Activated gamma-delta T cell (primary cell): ENCODE measurements at places on chromosomes 7 and 10.

DNA sequence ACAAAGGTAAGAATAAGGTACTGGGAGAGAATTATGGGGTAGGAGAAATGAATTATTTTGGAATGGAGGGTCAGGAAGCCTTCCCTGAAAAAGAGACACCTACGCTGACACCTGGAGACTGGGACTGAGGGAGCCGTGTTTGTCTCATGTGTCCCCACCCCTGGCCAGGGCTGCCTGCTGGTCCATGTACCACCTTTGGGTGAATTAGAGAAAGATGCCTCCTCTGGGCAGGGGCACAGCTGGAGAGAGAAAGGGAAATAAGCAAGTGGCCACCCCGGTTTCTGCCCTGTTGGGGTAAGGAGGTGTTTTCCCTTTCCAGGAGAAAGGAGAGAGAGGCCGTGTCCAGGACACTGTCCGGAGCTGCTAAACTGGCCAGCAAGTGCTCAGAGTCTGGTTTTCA lies 21.8 kb downstream of the UBTD1 start:
- no peak for DNase-seq

GRCh38 chr7:106824458-106824857 lies 40.6 kb upstream of the PIK3CG start:
- no peak for DNase-seq

DNA sequence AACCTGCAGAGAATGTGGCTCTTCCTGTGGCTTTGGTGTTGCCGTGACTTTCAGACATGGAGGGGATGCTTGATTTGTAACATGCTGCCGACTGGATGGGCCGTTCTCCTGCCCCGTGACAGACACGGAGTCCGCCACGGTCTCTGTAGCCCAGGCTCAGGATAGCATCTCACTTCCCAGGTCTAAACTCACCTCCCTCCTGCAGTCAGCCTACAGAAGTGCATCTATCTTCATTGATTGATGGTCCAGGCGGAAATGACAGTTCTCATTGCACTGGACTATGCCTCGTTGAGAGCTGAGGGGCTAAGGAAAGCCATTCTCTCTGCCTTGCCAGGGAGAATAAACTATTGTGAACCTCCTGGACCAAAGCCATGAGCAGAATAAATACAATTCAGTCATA lies 77.5 kb downstream of the CHN2 start:
- no peak for DNase-seq

DNA sequence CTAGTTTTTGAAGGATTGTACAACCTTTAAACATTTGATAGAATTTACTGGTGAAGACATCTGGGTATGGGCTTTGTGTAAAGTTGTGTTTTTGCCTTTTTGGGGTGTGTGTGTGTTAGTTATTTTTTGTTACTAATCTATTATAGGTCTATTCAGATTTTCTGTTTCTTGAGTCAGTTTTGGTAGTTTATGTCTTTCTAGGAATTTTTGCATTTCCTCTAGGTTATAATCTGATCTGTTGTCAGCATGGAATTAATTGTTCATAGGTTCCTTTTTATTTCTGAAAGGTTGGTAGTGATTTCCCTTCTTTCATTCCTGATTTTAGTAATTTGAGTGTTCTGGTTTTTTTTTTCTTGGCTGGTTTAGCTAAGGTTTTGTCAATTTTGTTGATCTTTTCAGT lies 17.7 kb downstream of the SEPTIN7 start:
- no peak for DNase-seq

GRCh38 chr7:155804897-155805825 lies 7.1 kb downstream of the SHH start:
- DNase-seq = peak; percentile 32

DNA sequence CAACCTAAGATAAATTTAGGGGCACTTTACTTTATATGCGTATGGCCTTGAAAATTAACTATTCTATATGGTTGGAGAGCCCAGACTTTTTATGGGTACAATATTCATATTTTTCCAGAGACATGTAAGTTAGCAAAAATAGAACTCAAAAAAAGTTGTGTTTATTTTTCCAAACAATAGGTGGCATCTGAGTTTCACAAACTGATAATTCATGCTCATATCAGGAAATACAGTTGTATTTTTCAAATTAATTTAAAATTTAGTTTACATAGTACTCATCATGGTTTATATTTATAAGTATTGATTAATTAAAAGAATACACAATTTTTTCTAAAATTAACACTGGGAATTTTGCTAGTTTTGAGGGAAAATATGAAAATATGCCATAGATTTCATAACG lies 34.6 kb downstream of the ANKRD7 start:
- DNase-seq = no peak

DNA sequence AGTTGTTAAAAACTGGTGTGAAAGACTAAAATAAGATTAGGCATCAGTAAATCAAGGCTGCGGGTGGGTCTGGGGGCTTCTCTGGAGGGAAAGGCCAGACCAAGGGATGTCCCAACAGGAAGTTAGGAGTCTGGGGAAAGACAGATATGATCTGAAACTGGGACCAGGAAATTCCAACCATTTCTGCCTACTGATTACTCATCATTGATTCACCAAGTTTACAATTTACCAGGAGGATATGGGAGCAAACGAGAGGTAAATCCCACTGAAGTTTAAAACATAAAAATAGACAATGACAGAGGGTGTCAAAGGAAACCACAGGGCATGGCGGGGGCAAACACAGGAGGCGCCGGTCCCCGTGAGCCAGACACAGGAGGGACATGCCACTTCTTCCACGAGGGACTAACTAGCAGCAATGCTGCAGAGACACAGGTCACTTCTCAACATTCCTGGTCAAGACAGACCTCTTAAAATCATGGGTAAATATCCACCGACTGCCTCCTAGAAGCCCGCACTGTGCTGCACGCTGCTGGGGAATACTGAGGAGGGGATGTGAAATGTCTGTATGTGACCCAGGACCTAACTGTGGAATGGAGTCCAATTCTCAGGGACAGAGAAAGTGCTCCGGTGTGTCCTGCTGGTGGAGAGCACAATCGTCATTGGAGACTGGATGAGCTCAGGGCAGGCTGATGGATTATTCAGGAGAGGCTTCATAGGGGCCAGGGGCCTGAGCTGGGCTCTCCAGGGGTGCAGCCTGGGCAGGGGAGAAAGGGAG lies 153.4 kb upstream of the KLF14 start:
- no peak for DNase-seq

- DNase-seq = no peak
Measured at GRCh38 chr7:102890292-102890970, 22.4 kb upstream of the LRRC17 start.

GRCh38 chr7:69640216-69640615 lies 41.9 kb downstream of the AUTS2 start:
- no peak for DNase-seq

DNA sequence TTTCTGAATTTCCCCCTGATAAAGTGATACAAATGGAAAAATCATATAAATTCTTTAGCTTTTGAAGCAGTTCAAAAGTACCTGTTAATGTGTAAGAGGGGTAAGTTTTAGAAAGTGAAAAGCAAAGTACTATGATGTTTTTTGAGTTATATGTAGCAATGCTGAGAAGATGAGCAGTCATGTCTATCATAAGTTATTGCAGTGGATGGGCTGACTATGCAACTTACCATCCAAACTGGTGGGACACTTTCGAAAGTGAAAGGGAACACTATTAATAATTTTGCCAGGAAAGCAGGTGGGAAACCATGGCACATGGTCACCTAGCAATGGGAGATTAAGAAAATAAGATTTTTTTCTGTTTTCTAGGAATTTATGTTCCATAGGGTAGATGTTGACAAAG lies 4.1 kb downstream of the MINPP1 start:
- no peak for DNase-seq

DNA sequence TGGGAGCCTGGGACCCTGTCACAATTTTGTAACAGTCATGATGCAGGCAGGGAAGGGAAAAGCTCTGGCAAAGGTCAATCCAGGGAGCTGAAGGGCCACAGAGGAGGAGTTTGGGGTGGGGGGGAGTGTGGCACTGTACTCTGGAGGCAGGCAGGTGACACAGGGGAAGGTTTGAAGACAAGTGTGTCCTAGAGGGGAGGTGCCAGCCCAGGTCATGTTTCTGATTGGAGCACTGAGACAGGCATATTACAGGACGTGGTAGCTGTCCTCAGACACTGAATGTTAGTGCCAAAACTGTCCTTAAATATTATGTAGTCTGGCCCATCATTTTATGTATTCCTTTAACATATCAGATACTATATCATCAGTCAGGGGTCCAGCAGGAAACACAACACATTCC lies 75.6 kb upstream of the LRRC4 start:
- DNase-seq = no peak

DNA sequence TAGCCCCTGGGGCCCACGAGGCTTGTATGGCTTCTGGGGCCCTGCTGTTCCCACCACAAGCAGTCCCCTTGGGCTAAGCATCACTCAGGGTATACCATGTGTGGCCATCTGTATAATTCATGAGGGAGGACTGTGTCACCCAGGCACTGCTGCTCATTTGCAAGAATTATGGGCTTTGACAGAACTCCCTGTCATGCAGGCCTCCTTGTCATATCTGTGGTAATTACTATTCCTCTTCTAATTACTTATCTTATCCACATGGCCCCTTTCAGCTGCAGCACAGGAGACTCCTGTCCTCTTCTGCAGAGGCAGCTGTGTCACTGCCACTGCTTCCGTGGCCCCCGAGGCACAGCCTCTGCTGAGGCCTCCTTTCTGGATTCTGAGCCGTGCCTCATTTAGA lies 46.3 kb downstream of the LRMDA start:
- DNase-seq = no peak

- DNase-seq = no peak
Measured at GRCh38 chr7:86776136-86776535, 132.4 kb downstream of the GRM3 start.

DNA sequence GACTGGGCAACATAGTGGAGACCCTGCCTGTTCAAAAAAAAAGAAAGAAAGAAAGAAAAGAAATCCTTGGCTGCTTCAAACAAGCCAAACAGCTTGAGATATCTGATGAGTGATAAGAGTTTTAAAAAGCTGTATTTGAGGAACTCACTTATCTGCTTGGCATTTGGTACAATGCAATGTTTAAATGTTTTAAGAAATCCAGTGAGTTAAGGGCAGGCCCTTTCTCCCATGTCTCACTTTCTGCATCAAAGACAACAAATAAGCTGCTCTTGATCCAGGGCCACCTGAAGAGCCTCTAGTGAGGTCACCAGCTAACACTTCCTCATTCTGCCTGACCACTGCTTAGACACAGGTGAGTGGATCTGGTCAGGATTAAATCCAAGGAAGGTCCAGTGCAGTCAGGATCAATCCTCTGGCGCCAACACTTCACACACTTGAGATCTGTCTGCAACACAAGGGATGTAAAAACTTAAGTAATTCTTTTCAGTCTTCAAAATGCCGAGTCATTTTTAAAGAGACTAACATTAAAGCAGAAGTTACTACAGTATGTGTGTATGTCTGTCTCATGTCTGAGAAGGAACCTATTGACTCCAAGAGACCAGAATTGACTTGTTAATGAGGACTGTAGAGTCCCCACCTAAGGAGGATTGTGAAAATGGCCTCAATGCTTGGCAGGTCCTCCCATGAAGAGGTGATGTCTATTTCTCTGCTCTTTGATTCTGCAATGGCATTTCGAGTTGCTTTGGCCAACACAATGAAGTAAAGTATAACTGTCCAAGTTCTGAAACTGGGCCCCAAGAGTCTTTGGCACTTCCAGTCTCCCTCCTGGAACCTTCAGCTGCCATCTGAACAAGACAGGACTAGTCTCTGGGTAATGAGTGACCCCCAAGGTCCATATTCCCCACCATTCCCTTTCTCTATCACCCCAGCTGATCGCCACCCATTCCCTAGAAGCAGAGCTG lies 43.1 kb downstream of the CREB3L2 start:
- DNase-seq = no peak

- DNase-seq = peak; percentile 59
Measured at GRCh38 chr10:88879534-88880281, at the start of gene STAMBPL1. STAMBPL1 (plus strand) TSS chr10:88880245; CDS start chr10:88901709, 21,464 bp downstream.

DNA sequence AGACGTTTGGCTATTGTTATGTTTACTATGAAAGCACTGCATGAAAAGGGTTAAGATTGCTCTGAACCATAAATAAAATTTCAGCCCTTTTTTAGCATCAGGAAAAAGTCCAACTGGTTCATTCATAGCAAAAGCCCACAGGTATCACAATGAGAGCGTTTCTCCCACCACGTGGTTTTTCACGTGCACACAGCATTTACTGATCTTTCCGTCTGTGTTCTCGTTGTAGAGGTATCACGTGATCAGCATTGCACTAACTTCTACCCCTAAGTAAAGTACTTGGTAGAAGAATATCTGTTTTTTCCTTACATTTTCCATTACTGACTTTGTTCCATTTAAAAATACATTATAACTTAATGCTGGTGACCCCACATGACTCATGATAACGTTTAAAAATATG lies 17.8 kb upstream of the CCDC3 start:
- no peak for DNase-seq
